Ovary (tissue), 10 donors: ENCODE measurements at places on chromosomes 11 and 22.

DNA sequence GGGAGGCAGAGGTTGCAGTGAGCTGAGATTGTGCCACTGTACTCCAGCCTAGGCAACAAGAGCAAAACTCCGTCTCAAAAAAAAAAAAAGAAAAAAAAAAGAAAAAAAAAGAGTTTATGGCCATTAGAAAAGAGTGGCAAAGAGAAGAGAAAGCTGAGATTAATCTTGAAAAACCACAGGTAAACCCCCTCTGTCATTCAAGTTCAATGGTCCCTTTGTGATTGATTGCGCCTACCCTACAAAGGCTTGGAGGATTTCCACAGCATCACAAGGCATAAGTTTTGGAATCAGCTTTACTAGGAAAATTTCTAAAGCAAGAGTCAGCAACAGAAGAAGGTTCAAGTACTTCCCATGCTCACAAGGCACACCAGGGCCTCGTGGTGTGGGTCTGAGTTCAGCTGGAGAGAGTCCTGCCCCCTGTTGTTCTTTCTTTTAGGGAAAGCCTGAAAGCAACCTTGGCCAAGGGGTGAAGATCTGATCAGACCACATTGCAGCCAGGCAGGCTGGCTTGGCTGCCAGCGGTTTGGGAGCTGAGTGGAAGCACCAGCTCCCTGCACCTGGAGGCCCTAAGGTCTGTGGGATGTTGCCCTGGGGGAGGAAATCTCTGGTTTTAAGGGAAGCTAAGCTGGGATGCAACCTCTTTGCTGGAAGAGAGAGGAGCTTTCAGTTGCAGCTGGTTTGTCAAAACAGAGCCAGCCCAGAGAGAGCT, 41.8 kb downstream of the SLN start:
- H3K27me3 ChIP-seq, result no peaks in the 10 kb centered on the region
- H3K36me3 ChIP-seq, result no peaks in the 10 kb centered on the region
- no peak for DNase-seq
- H3K27ac ChIP-seq, result no peak overlapping the region
- H3K4me1 ChIP-seq, result no peaks in the 10 kb centered on the region

DNA sequence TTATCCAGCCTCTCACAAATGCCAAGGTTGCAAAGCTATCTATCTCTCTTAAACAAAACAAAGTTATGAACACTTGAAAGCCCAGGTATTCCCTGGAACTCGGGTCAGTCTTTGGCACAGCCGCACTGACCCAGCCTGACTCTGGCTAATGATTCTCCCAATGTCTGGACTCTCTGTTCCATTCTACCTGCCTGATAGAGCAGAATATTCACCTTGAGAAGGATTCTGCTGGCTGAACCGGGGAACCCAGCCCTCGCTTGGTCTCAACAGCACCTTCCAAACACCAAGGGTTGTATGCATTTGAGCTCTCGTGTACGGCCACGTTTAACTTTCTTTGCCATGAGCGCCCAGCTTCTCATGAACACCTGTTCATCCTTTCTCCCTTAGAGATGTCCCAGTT, 116.8 kb downstream of the ZBTB16 start:
- H3K36me3 ChIP-seq, result no peaks in the 10 kb centered on the region
- H3K4me3 ChIP-seq, result no peak overlapping the region
- H3K27ac ChIP-seq, result peak overlapping the region; percentile 88
- H3K27me3 ChIP-seq, result no peaks in the 10 kb centered on the region

GRCh38 chr22:17705951-17706900, 67.7 kb downstream of the BCL2L13 start:
- no peaks in the 10 kb centered on the region for H3K36me3 ChIP-seq
- DNase-seq, result peak; percentile 24
- peak overlapping the region; percentile 14 for H3K27ac ChIP-seq

GRCh38 chr11:115548878-115549528, 44.8 kb upstream of the CADM1 start:
- H3K4me1 ChIP-seq, result no peaks in the 10 kb centered on the region
- no peaks in the 10 kb centered on the region for H3K27me3 ChIP-seq
- no peaks in the 10 kb centered on the region for H3K36me3 ChIP-seq
- H3K4me3 ChIP-seq, result no peak overlapping the region

DNA sequence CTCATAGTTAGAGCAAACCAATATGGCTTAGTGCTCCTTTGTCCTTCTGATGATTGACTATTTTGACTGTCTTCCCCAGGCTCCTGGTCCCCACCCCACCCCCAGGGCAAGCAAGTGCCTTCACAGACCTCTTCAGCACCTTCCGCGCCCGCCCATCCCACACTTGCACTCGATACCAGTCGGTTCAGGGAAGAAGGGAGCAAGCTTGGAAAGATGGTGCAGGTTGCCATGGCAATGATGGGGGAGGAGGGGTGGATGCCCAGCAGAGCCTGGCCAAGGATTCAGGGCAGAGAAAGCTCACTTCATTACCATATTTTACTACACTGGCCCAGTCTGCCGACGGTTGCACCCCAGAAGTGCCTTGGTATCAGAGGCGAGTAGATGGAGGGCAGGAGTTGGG, 2.2 kb downstream of the TMEM132A start:
- no peak overlapping the region for H3K4me3 ChIP-seq
- H3K27me3 ChIP-seq, result no peaks in the 10 kb centered on the region
- no peak overlapping the region for H3K27ac ChIP-seq
- H3K4me1 ChIP-seq, result peaks cover 8% of the 10 kb centered on the region
- no peak for DNase-seq

- no peak overlapping the region for H3K4me3 ChIP-seq
- H3K27ac ChIP-seq, result no peak overlapping the region
- no peaks in the 10 kb centered on the region for H3K36me3 ChIP-seq
- DNase-seq, result no peak
- no peaks in the 10 kb centered on the region for H3K27me3 ChIP-seq
Measured at GRCh38 chr11:40280159-40281051, 1179.0 kb downstream of the LRRC4C start.

DNA sequence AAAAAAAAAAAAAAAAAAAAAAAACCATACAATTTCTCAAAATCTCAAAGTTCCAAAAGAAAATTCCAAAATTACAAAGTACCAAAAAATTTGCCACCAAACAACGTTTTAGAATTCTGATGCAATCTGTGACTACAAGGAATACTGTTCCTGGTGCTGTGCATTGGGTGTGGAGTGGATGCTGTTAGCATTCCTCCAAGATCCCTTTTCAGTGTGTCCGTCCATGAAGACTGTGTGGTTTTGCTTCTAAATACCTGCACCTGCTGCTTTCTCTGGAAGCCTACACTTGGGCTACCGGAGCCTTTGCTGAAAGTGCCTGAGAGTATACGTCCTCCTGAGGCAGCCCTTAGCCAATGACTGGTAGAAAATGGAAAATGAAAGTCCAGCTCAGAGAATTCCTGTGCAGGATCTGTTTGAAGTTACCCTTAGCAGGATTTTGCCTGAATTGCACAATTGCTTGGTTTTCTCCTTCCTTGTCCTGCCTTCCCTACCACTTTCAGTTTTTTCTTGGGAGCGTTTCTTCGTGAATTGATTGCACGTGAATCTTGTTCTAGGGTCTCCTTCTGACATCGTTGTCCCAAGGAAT, 140.8 kb downstream of the TRPC6 start:
- H3K27me3 ChIP-seq, result no peaks in the 10 kb centered on the region
- no peaks in the 10 kb centered on the region for H3K36me3 ChIP-seq
- H3K27ac ChIP-seq, result no peak overlapping the region
- no peak overlapping the region for H3K4me3 ChIP-seq
- H3K4me1 ChIP-seq, result peaks cover 19% of the 10 kb centered on the region

- H3K4me3 ChIP-seq, result no peak overlapping the region
- no peak for DNase-seq
- no peak overlapping the region for H3K27ac ChIP-seq
- peaks cover 3% of the 10 kb centered on the region for H3K4me1 ChIP-seq
- H3K27me3 ChIP-seq, result no peaks in the 10 kb centered on the region
Measured at GRCh38 chr11:63673579-63673978, 2.4 kb upstream of the ATL3 start.

DNA sequence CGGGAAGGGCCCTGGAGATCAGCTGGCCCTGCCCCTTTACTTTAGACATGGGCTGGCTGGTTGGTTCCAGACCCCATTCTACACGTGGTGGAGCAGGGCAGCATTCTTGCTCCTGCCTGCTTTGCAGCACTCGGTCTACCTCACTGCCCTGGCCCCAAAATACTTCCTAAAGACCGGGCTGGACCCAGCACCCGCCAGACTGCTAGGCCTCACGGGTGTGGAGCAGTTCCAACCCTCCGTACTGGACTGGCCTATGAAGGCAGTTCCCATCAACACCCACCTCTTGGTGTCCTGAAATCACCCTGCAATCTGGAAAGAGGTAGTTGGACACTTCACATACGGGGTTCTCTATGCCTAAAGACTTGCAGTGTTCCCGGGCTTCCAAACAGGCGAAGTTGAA, 6.4 kb downstream of the MCAT start:
- H3K36me3 ChIP-seq, result no peaks in the 10 kb centered on the region
- peaks cover 2% of the 10 kb centered on the region for H3K4me1 ChIP-seq
- no peak overlapping the region for H3K27ac ChIP-seq
- DNase-seq, result no peak
- H3K27me3 ChIP-seq, result no peaks in the 10 kb centered on the region
- H3K4me3 ChIP-seq, result no peak overlapping the region

GRCh38 chr11:73388265-73389133, 12.3 kb downstream of the RELT start:
- no peaks in the 10 kb centered on the region for H3K27me3 ChIP-seq
- H3K4me3 ChIP-seq, result no peak overlapping the region
- DNase-seq, result no peak
- H3K36me3 ChIP-seq, result no peaks in the 10 kb centered on the region

- H3K4me1 ChIP-seq, result peaks cover 6% of the 10 kb centered on the region
- peak; percentile 71 for DNase-seq
Measured at GRCh38 chr22:27247701-27248434, 553.7 kb downstream of the MN1 start.

GRCh38 chr11:36343436-36343835, 47.3 kb downstream of the PRR5L start:
- no peak for DNase-seq
- H3K27ac ChIP-seq, result no peak overlapping the region
- H3K4me3 ChIP-seq, result no peak overlapping the region
- no peaks in the 10 kb centered on the region for H3K27me3 ChIP-seq

GRCh38 chr11:10743354-10744000, 7.6 kb upstream of the CTR9 start:
- no peak overlapping the region for H3K27ac ChIP-seq
- peaks cover 8% of the 10 kb centered on the region for H3K4me1 ChIP-seq
- DNase-seq, result no peak
- no peaks in the 10 kb centered on the region for H3K36me3 ChIP-seq
- no peak overlapping the region for H3K4me3 ChIP-seq

DNA sequence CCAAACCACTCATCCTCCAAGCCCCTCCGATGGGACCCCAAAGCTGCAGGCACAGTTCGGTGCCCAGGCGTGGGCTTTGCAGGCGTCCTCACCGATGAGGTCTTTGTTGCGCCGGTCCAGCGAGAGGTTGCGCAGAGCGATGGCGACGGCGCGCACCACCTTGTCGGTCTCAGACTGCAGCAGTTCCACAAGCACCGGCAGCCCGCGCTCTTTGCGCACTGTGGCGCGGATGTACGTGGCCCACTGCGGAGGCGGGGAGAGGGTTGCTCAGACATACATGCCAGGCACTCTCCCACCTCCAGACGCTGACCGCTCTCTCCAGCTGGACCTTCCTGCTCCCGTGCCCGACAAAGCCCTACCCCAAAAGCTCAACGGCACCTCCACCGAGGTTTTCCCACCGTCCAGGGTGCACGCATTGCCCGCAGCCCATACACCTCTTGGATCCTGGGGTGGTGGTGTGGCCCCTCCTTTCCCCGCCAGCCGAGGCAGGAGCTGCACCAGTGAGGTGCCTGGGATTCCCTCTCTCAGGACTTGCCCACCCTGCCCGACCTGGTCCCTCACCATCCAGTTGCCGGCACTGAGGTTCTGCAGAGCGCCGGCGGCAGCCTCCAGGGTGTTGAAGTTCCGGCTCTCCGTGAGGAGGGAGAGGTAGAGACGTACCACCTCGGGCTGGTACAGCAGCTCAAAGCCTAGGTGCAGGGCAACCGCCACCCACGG, 32.1 kb upstream of the TXNRD2 start:
- no peak overlapping the region for H3K4me3 ChIP-seq
- H3K27me3 ChIP-seq, result no peaks in the 10 kb centered on the region
- DNase-seq, result no peak
- no peak overlapping the region for H3K27ac ChIP-seq
- H3K36me3 ChIP-seq, result no peaks in the 10 kb centered on the region

- H3K4me3 ChIP-seq, result no peak overlapping the region
- H3K27ac ChIP-seq, result no peak overlapping the region
- H3K4me1 ChIP-seq, result no peaks in the 10 kb centered on the region
- DNase-seq, result no peak
- H3K36me3 ChIP-seq, result no peaks in the 10 kb centered on the region
- H3K27me3 ChIP-seq, result no peaks in the 10 kb centered on the region
Measured at GRCh38 chr22:47776329-47776728, 1013.9 kb downstream of the TBC1D22A start.

GRCh38 chr22:28030473-28030872, 111.4 kb upstream of the PITPNB start:
- H3K27me3 ChIP-seq, result no peaks in the 10 kb centered on the region
- no peaks in the 10 kb centered on the region for H3K36me3 ChIP-seq
- peaks cover 11% of the 10 kb centered on the region for H3K4me1 ChIP-seq
- no peak overlapping the region for H3K27ac ChIP-seq
- DNase-seq, result no peak

- H3K4me3 ChIP-seq, result no peak overlapping the region
- no peaks in the 10 kb centered on the region for H3K4me1 ChIP-seq
- H3K27me3 ChIP-seq, result no peaks in the 10 kb centered on the region
- no peak overlapping the region for H3K27ac ChIP-seq
Measured at GRCh38 chr22:49515475-49515874, 312.2 kb downstream of the BRD1 start.

GRCh38 chr11:19816040-19816439, 103.4 kb downstream of the NAV2 start:
- no peak for DNase-seq
- no peaks in the 10 kb centered on the region for H3K27me3 ChIP-seq
- no peaks in the 10 kb centered on the region for H3K4me1 ChIP-seq

DNA sequence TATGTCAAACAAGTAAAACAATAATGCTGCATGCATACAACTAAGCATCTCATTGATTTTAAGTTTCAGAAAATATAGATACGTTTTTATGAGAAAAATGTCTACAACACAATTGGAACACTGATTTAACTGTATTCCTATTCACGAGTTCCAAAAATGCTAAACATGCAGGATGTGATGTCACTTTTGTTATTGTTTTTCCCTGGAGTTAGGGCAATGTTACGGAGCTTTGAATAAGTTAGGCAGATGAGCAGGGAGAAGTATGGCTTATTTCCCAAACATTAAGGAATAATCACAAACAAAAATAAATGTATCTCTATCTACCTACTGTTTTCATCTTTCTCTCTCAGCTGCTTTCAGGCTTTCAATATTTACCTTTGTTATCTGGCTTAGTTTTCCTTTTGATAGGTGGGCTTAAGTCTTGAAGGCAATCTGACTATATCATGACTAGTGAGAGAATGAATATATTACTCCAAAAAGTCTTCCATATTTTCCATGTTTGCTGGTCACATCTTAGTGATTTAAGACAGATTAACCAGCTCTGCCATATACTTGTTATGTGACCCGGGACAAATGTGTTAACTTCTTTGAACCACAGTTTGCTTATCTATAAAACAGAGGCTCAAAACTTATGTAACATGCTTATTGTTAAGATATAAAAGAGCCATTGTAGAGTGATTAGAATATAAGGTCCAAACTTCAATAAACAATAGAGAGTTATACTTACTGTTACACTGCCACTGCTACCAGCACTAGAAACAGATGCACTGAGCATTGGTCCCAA, 854.4 kb upstream of the CCDC90B start:
- H3K27ac ChIP-seq, result no peak overlapping the region
- DNase-seq, result no peak
- H3K4me1 ChIP-seq, result peaks cover 1% of the 10 kb centered on the region
- no peak overlapping the region for H3K4me3 ChIP-seq
- H3K36me3 ChIP-seq, result no peaks in the 10 kb centered on the region
